ENCODE measurements at places on chromosomes 3 and 15.

- DNase-seq, result no peak
Measured at GRCh38 chr3:50154476-50154839, 666 bp upstream of the SEMA3F start.

DNA sequence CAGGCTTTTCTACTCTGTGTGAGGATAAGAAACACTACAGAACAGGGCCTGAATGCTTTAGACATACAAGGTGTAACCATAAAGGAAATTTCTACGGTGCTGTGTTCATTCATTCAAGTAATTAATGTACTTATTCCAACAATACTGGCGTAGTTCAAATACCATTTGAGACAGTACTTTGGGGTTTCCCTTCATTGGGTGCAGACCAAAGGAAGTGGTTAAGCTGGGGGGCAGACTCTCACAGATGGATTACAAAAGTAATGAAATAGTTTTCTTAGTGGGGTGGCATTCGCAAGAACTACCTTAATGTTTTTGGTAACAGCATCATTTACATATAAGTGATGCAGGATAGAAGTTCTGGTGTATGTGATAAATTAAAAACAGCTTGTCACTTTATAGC, 65.9 kb downstream of the BTD start:
- no peak for DNase-seq

DNA sequence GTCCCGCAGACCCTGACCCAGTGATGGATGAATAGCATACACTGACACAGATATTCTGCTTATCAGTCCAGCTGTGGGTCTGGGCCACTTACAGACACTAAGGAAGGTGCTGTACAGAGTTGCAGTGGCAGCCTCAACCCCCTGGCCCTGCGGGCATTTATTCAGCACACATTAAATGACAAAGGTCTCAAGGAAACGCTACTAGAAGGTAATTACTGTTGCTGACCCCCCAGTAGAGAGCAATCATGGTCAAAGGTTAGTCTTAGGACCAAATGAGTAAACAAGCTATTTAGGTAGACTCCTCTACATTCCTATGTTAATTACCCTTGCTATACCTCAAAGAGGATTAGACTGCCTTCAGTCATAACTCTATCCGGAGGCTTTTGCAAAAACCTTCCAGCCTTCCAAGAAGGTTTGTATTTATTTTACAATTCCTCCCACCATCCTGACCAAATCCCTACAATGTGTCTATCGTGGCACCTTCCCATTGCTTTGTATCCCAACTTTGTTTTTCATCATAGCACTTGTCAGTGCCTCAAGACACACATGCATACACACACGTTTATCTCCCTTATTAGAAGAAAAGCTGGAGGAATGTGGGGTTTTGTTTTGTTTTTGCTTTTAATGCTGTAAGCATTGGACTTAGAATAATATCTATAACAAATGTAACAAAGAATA, 227.9 kb downstream of the PYDC2 start:
- no peak for DNase-seq

GRCh38 chr15:62901087-62901486, 141.5 kb upstream of the TPM1 start:
- DNase-seq, result no peak

- DNase-seq, result peak; percentile 75
Measured at GRCh38 chr3:126522363-126522788, 1.6 kb upstream of the CHST13 start.

- no peak for DNase-seq
Measured at GRCh38 chr15:48325400-48325799, 5.8 kb upstream of the DUT start.

- DNase-seq, result no peak
Measured at GRCh38 chr3:138399766-138400165, 34.6 kb upstream of the ESYT3 start.

DNA sequence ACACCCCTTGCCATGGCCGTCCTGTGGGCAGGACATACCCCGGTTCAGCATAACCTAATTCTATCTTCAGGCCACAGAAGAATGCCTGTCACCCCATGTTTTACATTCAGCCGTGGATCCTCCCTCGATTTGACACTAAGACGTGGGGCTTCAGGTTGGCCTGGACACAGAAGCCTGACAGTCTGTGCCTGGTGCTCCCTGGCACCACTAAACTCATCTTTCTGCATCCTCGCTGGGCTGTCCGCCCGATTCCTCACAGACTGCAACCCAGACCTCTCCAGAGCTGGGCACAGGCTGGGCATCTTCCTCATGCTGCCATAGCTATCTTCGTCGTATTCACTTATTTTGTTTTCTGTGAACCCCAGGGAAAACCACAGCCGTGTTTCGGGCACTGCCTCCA, 117.8 kb upstream of the IQSEC1 start:
- no peak for DNase-seq

DNA sequence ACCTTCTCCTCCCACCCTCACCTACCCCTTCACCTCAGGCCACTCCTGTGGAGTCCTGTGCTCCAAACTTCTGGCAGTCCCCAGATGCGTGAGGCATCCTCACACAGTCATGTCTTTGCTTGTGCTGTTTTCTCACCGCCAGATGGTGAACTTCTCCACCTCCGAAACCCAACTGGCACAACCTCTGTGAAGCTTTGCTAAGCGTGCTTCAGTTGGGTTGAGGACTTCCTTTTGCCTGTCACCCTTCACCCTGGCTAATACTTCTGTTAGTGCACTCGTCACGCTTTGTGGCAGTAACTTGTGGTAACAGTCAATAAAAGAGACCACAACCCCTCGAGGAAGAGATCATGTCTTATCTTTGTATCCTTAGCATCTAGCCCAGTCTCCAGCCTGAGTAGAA, 42.0 kb upstream of the SKOR1 start:
- peak; percentile 33 for DNase-seq

- DNase-seq, result peak; percentile 57
Measured at GRCh38 chr3:2543247-2543646, 444.6 kb downstream of the CNTN4 start.

DNA sequence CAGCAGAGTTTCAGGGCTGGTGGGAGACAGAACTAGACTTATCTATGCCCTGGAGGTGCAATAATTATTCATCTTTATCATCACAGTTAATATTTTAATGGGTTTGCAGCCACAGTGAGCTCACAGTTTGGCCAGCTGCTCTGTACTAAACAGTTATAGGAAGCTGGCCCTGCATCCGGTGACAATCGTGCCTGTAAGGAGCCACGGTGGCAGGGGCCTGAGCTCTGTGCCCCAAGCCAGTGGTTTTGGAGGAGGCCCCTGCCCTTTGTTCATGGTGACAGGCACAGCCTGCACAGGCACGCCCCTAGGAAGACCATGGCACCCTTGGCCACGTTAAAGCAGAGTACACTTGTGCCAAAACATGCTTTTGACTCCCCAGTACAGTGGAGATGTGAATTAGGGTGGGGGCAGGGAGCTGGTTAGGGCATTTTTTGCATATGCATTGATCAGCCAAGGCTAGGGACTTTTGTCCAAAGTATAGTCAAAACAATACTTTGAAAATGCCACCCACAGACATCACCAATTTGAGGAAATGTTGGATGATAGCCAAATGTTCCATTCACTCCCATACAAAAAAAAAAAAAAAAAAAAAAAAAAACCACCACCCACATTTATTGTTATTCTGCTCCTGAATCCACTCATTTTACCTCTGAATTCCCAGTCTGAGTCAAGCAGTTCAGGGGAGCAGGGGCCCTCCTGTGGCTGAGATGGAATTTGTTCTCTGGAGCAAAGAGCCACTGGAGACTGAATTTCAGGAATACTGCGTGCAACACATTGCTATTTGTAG, 3.4 kb upstream of the RFTN1 start:
- DNase-seq, result no peak

- DNase-seq, result no peak
Measured at GRCh38 chr3:10815487-10815886, 541 bp upstream of the SLC6A11 start.

- no peak for DNase-seq
Measured at GRCh38 chr15:38378161-38378560, 75.8 kb upstream of the FAM98B start.

DNA sequence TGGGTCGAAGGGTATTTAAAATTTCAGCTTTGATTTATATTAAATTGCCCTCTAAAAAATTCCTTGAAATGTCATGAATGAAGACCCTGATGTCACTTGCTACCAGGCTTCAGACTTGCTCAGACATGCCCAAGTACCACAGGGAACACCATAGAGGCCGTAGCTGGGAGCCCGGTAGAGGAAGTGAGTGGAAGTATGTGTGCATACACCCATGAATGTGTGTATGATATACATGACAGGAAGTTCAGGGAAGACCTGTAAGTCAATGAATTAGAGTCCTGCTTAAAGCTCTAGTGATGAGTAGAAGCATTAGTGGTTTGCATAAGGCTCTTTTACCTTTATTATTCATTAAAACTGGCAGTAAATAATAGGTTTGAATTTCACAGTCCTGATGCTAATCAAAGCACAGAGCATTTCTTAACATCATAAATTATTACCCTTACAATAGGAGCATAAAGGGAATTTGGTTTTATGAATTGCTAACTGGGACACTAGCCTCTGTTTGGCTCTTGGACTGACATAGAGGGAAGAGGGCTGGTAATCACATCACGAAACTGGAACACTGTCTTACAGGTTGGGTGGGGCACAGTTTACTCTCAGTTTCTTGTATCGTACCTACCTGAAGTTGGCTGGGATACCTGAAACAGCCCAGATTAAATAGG, 144.4 kb downstream of the CHST2 start:
- peak; percentile 30 for DNase-seq

- no peak for DNase-seq
Measured at GRCh38 chr15:89379818-89380217, 45.2 kb upstream of the POLG start.

DNA sequence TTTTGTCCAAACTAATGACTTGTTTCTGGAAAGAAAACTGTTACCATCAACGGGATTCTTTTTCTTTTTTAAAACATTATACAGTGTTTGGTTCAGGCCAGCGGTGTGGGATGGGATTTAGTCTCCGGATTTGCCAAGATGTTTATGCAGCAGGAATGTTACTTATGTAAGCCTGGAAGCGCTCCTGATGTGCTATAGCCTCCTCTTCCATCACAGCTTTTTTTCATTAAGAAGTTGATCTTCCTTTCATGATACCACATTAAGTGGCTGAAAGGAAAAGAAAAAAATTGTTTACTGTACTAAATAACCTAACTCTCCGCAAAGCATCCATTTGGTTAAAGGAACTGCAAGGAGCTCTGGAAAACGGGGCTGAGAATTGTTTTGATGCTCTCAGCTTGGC, 120.5 kb upstream of the ALDH1A3 start:
- no peak for DNase-seq

- DNase-seq, result peak; percentile 32
Measured at GRCh38 chr3:182248349-182248880, 536.7 kb downstream of the SOX2 start.

DNA sequence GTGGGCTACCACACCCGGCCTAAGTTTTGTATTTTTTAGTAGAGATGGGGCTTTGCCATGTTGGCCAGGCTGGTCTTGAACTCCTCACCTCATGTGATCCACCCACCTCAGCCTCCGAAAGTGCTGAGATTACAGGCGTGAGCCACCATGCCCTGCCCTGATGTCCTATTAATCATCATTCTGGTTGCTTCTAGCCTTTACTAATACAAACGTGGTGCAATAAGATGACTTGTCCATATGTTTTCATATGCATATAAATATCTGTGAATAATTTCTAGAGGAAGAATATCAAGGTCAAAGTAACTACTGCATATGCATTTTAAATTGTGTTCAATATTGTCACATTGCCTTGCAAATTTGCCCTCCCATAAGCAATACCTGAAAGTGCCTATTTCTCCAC, 25.5 kb upstream of the PDHB start:
- DNase-seq, result no peak

DNA sequence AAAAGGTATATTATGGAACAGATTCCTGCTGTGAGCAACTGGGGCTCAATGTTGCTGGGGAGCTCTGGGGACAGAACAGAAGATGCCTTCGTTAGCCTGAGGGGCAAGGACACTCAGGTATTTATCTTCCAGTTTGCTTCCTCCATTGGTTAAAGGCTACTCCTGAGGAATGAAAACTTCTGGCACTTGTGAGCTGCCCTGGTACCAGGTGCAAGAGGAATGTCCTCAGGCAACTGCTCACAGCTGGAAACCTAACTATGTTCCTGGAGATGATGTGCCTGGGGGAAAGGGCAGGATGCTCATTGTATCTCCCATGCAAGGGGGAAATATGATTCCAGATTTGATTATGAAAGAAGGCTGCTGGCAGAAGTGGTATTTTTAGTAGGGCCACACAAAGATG, 54.0 kb upstream of the BBX start:
- peak; percentile 34 for DNase-seq

DNA sequence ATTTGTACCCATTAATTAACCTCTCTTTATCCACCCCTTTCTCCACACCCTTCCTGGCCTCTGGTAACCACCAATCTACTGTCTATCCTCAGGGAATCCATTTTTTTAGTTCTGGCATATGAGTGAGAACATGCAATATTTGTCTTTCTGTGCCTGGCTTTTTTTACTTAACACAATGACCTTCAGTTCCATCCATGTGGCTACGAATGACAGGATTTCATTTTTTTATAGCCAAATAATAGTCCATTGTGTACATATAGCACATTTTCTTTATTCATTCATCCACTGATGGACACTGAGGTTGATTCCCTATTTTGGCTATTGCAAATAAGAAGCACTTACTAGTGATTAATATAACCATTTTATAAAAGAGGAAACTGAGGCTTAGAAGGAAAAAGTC, 109.9 kb upstream of the NANOGP8 start:
- no peak for DNase-seq

GRCh38 chr3:183211352-183211751, 41.7 kb upstream of the B3GNT5 start:
- no peak for DNase-seq

DNA sequence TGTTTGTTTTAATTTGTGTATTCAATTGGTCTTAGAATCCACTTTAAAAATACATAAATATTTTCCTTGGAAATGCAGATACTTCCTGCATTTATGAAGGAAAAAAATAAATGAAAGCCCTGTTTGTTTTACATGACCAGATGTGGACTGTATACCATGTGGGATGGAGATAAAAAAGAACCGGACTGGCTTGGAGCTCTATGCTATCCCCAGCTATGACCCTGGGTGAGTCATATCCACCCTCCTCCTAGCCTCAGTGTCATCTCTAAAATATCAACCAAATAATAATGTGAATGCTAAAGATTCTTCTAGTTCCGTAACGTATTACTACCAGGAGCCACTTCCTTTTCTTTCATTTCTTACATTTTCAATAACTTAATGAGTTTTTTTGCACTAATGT, 44.5 kb upstream of the PDZRN3 start:
- no peak for DNase-seq

DNA sequence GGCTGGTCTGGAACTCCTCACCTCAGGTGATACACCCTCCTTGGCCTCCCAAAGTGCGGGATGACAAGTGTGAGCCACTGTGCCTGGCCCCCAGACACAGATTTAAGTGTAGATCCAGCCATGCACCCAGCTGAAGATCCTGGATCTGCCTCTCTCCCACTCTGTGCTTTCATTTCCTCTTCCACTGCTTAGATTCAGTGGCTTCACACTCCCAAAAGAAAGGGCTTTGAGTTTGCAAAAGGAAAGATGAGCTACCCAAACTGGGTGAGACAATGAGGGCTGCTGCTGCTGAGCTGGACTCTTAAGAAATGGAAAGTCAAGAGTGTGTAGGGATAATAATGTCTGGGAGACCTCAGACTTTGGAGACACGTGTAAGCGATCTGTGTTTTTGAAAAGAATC, 45.5 kb downstream of the ISG20 start:
- no peak for DNase-seq

- DNase-seq, result no peak
Measured at GRCh38 chr3:14422016-14422963, 19.9 kb downstream of the SLC6A6 start.

Data from NCI-H1417 (cell line).